ENCODE measurements at places on chromosomes 3 and 15. TPM values are rescaled to one million over a fixed set of nuclear protein-coding genes. Genes with fewer than 3 reads are reported as not detected.

Gene SH3GL3
- 3.6 TPM for total RNA-seq

Gene CNOT10
- total RNA-seq, result 42.6 TPM

Gene TMCO5A
- total RNA-seq, result not detected

Gene ROBO2
- total RNA-seq, result not detected

Gene LRRIQ4
- not detected for total RNA-seq

Gene GOLGA8T
- total RNA-seq, result not detected

DNA sequence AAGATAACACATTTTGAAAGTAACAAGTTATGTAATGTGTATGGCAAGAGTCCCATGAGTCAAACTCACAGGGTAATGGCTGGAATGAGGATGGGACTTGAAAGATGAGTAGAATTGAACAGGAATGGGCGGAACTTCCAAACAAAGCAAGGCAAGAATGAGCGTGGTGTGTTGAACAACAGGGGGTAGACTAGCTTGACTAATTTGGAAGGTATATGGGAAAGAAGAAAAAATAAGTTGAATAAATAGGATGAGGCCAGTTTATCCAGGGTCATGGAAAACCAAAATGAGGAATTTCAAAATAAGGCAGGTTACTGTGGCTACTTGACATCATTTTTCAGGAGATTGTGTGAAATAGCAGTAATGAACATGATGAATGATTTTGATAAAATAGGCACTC lies 2.5 kb upstream of the DPH6 start:
- H3K4me1 ChIP-seq, result peaks cover 19% of the 10 kb centered on the region
- no peaks in the 10 kb centered on the region for H3K36me3 ChIP-seq
- H3K27ac ChIP-seq, result no peak overlapping the region

- no peaks in the 10 kb centered on the region for H3K36me3 ChIP-seq
- H3K4me1 ChIP-seq, result no peaks in the 10 kb centered on the region
- H3K27ac ChIP-seq, result no peak overlapping the region
These were observed 28.9 kb downstream of the PLS1 start for GRCh38 chr3:142625153-142625440.

GRCh38 chr3:147298511-147298982 lies 107.8 kb downstream of the ZIC4 start:
- no peak overlapping the region for H3K4me3 ChIP-seq
- peaks cover 16% of the 10 kb centered on the region for H3K27me3 ChIP-seq
- H3K27ac ChIP-seq, result no peak overlapping the region
- no peaks in the 10 kb centered on the region for H3K4me1 ChIP-seq

DNA sequence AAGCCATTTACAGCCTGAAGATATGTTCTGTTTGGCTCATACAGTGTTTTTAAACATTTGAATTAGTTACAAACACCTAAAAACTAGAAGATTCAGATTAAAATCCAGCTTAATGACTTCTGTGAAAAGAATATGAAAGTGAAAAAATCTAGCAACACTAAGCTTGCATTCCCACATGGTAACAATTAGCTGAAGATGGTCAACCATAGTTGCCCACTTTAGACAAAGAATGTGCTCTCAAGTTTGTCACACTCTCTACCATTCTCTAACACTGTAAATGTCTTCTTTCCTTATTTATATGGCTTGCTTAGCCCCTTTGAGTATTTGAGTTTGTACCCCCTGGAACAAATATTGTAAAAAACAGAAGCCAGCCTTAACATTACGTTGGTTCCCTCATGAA lies 32.7 kb downstream of the HDGFL3 start:
- no peak overlapping the region for H3K4me3 ChIP-seq
- no peak overlapping the region for H3K27ac ChIP-seq
- H3K36me3 ChIP-seq, result no peaks in the 10 kb centered on the region
- no peak for DNase-seq
- no peaks in the 10 kb centered on the region for H3K4me1 ChIP-seq

DNA sequence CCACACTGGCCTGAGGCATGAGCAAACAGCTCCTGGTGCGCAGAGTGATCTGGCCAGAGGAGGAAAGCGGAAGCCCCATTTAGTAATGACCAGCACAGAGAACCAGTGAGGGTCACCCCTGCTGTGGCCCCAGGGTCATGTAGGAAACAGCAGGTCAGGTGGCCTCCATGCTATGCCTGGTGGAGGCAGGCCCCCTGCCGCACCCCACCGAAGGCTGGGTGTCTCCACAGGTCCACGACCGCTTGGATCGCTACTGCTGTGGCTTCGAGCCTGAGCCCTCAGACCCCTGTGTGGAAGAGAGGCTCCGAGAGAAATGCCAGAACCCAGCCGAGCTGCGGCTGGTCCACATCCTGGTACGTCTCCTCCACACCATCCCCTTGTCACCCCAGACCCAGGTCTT lies 52.6 kb downstream of the POMGNT2 start:
- H3K27me3 ChIP-seq, result peaks cover 18% of the 10 kb centered on the region
- H3K27ac ChIP-seq, result no peak overlapping the region
- DNase-seq, result no peak
- no peaks in the 10 kb centered on the region for H3K4me1 ChIP-seq
- H3K36me3 ChIP-seq, result no peaks in the 10 kb centered on the region

GRCh38 chr15:51263116-51263515 lies 75.3 kb downstream of the CYP19A1 start:
- no peak overlapping the region for H3K27ac ChIP-seq
- no peaks in the 10 kb centered on the region for H3K36me3 ChIP-seq

- H3K36me3 ChIP-seq, result no peaks in the 10 kb centered on the region
- peaks cover 73% of the 10 kb centered on the region for H3K4me1 ChIP-seq
- H3K4me3 ChIP-seq, result no peak overlapping the region
- peak overlapping the region; percentile 98 for H3K27ac ChIP-seq
- H3K27me3 ChIP-seq, result no peaks in the 10 kb centered on the region
- peak; percentile 98 for DNase-seq
These were observed 8.4 kb downstream of the UPK1B start for GRCh38 chr3:119181765-119182164.

DNA sequence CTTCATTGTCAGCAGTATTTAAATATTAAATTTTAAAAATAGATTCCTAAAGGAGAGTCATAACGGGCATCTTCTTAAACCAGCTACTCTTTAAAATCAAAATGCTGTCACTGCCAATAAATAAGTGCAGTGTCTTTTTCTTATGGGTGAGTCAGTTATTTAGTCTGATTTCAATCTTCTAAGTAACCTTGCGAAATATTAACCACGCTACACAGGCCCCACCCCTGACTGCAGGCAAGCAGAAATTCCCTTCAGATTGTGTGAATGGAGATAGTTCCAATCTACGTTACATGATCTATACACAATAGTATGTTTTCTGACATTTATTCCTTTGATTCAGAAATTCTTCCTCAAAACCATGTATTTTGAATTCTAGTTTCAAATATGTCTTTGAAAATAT lies 141.5 kb downstream of the GADL1 start:
- H3K36me3 ChIP-seq, result no peaks in the 10 kb centered on the region
- peak; percentile 85 for DNase-seq
- peaks cover 33% of the 10 kb centered on the region for H3K4me1 ChIP-seq

- H3K4me1 ChIP-seq, result peaks cover 2% of the 10 kb centered on the region
- no peak for DNase-seq
- no peak overlapping the region for H3K27ac ChIP-seq
- H3K36me3 ChIP-seq, result no peaks in the 10 kb centered on the region
These were observed 103.8 kb upstream of the PRR20G start for GRCh38 chr3:127391436-127392155.

- H3K4me3 ChIP-seq, result no peak overlapping the region
- no peaks in the 10 kb centered on the region for H3K36me3 ChIP-seq
- no peak for DNase-seq
- peaks cover 17% of the 10 kb centered on the region for H3K4me1 ChIP-seq
- H3K27me3 ChIP-seq, result no peaks in the 10 kb centered on the region
These were observed 591.4 kb upstream of the NR2F2 start for GRCh38 chr15:95739131-95739530.

DNA sequence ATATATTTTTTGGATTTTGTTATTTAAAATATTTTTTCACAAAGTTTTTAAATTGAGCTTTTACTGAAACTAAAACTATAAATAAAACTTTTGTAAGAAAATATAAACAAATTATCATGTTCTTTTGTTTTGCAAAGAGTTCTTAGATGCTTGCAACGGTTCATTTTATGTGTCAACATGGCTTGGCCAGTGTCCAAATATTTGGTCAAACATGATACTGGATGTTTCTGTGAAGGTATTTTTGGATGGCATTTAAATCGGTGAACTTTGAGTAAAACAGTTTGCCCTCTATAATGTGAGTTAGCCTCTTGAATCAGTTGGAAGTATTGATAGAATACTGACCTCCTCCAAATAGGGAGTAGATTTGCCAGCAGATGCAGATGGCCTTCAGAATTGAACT lies 612.6 kb upstream of the NECTIN3 start:
- peak; percentile 18 for DNase-seq
- H3K27ac ChIP-seq, result no peak overlapping the region
- H3K36me3 ChIP-seq, result no peaks in the 10 kb centered on the region

DNA sequence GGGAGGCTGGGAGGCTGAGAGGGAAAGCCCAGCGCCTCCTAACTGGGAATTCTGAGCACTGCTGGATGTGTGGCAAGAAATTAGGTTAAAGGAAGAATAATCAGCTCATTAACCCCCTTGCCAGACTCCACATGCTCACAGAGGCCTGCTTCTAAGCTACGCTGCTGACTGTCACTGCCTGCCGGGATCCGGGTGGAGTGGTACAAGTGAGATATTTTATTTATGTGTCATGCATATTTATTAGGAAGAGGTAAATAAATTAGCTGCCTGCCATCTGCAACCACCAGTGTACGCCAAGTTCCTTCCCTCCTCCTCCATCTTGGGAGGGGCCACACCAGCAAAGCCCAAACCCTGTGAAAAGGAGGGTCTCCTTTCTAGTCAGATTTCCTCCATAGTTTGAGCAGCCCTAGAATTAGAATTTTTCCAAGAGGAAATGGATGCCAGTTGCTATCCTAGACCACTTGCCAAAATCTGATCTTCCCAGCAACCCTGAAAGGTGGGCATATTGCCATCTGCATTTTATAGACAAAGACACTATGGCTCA lies 43.5 kb upstream of the GRIP2 start:
- H3K36me3 ChIP-seq, result no peaks in the 10 kb centered on the region
- no peak overlapping the region for H3K4me3 ChIP-seq
- peak overlapping the region; percentile 60 for H3K27ac ChIP-seq
- H3K27me3 ChIP-seq, result no peaks in the 10 kb centered on the region
- H3K4me1 ChIP-seq, result peaks cover 32% of the 10 kb centered on the region

DNA sequence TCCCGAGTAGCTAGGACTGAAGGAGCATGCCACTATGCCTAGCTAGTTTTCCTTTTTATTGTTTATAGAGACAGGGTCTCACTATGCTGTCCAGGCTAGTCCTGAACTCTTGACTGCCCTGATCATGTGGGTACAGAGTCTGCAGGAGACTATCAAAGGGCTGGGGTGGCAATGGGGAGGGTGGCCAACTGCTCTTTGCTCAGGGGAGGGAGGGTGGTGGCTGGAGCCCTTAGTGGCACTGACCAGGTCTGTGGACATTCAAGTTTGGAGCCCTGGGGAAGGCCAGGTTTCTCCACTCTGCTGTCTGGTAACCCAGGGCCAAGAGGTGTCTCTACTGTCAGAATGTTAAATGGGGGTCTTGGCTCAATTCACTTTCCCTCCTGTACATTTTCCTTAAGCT lies 122.0 kb downstream of the SEC22A start:
- H3K27ac ChIP-seq, result no peak overlapping the region
- DNase-seq, result no peak
- peaks cover 92% of the 10 kb centered on the region for H3K27me3 ChIP-seq
- H3K4me3 ChIP-seq, result no peak overlapping the region
- no peaks in the 10 kb centered on the region for H3K36me3 ChIP-seq

GRCh38 chr15:32668942-32669341 lies 27.4 kb downstream of the SCG5 start:
- no peaks in the 10 kb centered on the region for H3K36me3 ChIP-seq
- H3K4me3 ChIP-seq, result no peak overlapping the region
- no peak overlapping the region for H3K27ac ChIP-seq
- no peak for DNase-seq
- H3K4me1 ChIP-seq, result peaks cover 7% of the 10 kb centered on the region
- H3K27me3 ChIP-seq, result no peaks in the 10 kb centered on the region

- H3K27ac ChIP-seq, result peak overlapping the region; percentile 42
- H3K27me3 ChIP-seq, result no peaks in the 10 kb centered on the region
- H3K36me3 ChIP-seq, result no peaks in the 10 kb centered on the region
- H3K4me1 ChIP-seq, result peaks cover 36% of the 10 kb centered on the region
- no peak overlapping the region for H3K4me3 ChIP-seq
- DNase-seq, result peak; percentile 95
These were observed 23.5 kb upstream of the SLC4A7 start for GRCh38 chr3:27507515-27508266.

DNA sequence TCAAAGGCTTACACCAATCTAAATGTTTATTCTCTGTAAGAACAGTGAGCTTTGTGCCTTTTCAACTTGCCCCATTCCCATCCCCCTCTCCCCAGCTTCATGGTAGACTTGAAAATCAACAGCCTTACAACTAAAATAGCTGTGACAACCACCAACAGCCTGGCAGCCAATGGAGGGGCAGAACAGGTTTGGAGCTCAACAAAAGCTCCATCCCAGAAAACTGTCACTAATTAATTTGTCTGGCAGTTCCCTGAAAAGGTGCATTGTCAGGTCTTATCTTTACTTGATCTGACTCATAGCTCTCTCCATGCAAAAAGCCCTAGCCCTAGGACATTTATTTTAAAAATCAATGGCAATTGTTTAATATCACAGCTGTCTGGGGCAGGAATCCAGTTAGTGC lies 22.6 kb downstream of the MTHFS start:
- H3K4me3 ChIP-seq, result no peak overlapping the region
- H3K27ac ChIP-seq, result peak overlapping the region; percentile 63
- H3K36me3 ChIP-seq, result peaks cover 48% of the 10 kb centered on the region

DNA sequence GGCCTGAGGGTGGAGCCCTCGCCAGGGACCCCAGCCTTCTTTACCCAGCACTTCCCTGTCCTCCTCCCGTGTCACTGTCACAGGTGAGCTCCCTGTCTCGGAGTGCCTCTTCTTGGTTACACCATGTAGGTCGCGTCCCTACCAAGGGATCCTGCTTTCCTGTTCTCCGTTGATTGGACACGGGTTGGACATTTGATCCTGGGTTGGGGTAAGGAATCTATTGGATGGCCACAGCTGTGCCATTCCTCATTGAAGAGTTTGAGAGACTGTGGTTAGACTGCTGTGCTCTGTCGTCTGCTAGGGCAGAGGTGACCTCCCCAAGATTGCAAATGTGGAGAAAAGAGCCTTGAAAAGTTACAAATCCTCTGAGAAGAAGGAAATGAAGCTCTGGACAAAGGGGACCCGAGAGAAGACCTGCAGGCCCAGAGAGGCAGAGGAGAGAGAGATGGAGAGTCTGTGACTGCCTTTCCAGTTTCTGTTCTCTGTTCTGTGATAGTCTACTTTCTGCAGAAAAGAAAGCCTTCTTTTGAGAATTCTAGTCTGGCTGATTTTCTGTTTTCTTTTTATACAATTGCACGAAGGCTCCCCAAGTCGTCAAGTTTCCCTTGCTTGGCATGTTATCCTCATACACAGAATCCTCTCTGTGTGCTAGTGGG lies 325.7 kb upstream of the RGMA start:
- no peak for DNase-seq
- peaks cover 30% of the 10 kb centered on the region for H3K27me3 ChIP-seq
- H3K4me1 ChIP-seq, result no peaks in the 10 kb centered on the region
- no peak overlapping the region for H3K27ac ChIP-seq

Data from PC-3 (cell line).